ENCODE measurements at places on chromosomes 12 and 14.
A peak's percentile ranks its signal among the peaks of the same experiment; 100 is the strongest.

DNA sequence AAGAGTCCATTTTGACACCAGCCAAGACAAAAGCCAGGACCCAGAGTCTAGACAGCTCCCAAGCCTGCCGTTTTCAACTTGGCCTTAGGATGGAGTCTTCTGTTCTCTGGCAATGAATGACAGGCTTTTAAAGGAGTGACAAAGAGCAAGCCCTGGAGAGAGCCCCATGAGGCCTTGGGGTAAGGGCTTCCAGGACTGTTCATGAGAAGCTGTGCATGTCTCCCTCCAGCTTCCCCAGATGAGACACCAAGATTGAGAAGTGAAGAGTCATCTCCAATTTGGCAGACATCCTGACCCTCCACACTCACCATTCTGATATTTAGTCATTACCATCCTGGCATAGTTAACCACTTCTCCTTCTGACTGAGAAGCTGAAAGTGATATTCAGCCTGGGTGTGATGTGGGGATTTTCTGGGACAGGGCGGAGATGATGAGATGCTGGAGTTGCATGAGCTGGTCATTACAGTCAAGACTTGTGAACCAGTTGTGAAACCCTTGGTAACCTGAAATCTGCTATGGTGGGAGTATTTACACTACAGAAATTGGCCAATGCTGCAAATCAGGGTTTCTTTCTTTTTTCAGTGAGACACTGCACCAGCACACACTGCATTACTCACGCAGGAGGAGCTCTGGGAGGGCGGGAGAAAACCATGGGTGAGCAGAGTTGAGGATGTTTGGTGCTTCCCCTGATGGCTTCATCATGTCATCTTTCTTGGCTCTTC is 77.8 kb downstream of the VCPKMT start:
- peak; percentile 75 for DNase-seq

GRCh38 chr14:68261092-68261842 is 441.7 kb downstream of the RAD51B start:
- DNase-seq, result no peak

GRCh38 chr12:58757422-58757821 is 162.9 kb downstream of the LRIG3 start:
- no peak for DNase-seq

DNA sequence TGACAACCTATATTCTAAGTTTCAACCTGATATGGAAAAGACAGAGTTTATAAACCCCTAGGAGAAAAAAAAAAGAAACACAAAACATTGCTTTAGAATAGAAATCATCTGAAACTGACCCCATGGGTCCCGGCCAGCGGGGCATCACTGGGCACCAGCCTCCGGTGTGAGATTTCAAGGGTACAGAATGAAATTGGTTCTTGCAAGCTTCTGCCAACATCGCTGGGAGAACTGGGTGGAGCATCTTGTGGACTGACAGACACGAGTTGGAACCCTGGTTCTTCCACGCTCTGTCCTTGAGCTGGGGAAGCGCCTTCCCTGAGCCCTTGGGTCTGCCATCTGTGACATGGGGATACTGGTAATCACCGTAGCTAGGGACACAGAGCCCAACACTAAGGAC is 173.6 kb downstream of the PHETA1 start:
- no peak for DNase-seq

GRCh38 chr14:95163132-95163531 is 5.8 kb upstream of the DICER1 start:
- DNase-seq, result no peak

- no peak for DNase-seq
These were observed 4.5 kb downstream of the DCN start for GRCh38 chr12:91178139-91178561.

GRCh38 chr12:85468356-85469157 is 188.5 kb downstream of the ALX1 start:
- DNase-seq, result peak; percentile 2

DNA sequence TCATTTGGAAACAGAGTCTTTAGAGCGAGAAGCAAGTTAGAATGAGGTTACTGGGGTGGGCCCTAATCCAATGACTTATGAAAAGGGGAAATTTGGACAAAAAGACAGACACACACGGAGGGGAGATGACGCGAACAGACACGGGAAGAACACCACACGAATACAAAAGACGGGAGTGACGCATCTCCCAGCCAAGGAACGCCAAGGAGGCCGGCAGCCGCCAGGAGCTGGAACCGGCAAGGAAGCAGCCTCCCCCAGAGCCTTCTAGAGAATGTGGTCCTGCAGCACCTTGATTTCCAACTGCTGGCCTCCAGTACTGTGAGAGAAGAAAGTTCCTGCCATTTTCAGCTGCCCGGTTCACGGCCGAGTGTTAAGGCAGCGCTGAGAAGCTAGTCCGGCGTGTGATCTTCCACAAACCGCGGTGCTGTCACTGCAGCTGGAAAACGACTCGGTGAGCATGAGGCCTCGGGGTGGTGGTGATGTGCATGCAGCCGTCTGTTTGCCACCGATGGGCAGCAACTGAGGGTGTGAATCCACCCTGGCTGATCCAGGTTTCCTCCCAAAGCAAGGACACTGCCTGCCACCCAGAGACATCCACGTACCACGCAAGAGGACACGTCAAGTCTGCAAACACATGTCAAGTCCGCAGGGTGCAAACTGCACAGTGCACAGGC is 124.5 kb downstream of the NCOR2 start:
- DNase-seq, result no peak

DNA sequence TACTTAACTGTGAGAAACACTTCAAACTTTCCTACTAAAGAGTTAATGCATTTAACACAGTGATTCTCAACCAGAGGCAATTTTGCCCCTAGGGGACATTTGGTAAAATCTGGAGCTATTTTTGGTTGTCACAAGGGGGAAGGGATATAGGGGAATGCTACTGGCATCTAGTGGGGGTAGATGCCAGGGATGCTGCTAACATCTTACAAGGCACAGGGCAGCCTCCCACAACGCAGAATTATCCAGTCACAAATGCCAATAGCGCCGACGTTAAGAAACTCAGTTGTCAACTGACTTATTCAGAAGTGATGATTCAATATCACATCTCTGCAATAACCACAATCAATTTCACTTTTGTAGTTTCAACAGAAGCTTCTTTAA is 2.0 kb downstream of the EEA1 start:
- DNase-seq, result peak; percentile 35
